ENCODE measurements at places on chromosomes 4 and X.

GRCh38 chr4:145722561-145722960 is 42.6 kb downstream of the C4orf51 start:
- DNase-seq = peak; percentile 22

DNA sequence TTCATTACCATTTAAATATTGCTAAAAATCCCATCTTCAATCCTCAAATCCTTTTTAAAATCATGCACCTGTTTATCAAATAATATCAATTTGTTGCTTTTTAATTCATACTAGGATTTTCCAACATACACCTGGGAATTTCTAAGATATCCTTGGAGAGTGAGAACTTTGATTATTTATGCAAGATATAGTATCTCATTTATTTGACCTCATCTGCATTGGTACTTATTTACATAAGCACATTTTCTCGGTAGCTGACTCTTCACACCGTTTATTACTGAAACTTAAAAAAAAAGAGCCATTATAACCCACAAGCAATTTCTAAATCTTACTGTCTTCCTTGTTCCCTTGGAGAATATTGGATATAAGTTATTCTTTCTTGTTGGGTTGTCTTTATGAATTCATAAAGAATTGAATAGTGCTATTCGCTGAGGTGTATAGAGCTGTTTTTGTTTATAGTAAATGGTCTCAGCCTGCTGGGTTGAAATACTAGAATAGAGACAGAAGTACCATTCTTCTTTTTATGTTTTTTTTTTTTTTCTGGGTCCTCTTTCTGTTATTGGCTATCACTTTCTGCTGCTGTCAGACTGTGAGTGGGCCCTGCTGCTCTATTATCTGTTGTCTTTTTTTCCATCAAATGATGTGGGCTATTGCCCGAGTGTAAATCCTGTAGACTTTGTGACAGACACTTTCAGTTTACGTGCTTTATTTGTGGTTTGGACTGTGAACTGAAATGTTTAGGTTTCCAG is 2.9 kb downstream of the UGT8 start:
- no peak for DNase-seq

- peak; percentile 15 for DNase-seq
Measured at GRCh38 chrX:132488819-132489577, at the start of gene MBNL3. MBNL3 (minus strand) TSS chrX:132489038; CDS start chrX:132439611, 49,427 bp downstream.

DNA sequence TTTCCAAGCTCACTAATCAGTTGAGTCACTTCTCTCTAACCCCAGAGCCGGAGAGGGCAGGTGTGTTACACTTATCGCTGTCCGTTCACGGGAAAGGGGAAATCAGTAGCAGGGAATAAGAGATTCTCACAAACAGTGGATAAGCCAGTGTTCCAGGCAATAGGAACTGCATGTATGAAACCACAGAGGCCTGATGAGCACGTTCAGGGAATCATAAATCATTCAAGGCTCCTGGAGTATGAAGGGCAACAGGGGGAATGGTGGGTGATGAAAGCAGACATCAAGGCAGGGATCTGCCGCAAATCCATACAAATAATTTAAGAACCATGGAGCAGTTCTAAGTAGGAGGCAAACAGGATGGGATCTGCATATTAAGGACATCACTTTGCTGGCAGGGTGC is 59.1 kb upstream of the ADGRG2 start:
- no peak for DNase-seq

DNA sequence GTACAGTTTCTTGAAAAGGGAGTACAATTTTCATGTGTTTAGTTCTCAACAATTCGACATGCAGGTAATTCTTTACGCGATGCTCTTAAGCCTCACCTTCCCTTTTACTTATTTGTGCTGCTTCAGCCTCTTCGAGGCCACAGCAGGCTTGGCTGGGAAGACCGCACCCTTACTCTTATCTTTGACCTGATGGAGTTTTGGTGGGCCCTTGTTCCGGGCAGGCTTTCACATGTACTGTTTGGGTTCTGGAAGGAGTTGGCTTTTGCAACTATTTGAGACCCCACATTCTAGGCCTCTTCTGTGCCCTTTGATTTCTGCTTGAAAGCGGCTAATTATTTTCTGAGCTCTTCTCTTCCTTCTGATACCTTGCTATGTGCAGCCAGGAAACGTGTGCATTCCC is 60.2 kb downstream of the FAM193A start:
- no peak for DNase-seq

DNA sequence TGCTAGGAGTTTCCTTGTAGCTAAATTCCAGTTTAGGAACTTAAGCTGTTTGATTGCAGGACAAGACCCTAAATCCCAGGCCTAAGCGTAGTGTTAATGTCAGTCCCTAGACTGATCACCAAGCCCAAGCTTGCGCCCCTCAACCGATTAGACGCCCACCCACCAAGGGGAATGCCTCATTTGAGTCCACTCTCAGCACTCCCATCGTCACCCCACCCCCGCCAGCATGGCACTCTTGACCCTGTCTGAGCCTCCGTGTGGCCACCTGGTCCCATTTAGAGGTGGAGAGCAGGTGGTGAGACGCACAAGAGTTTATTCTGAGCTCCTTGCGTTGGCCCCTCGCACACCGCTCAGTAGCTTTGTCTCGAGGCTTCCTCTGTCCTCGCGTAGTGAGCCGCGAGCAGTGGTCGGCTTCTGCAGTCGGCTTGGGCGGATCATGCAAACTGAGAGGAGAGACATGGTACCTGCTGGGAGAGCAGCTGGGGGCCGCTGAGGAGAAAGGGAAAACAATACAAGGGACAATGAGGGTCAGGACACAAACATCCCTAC is 48.5 kb upstream of the ZNF157 start:
- no peak for DNase-seq

- no peak for DNase-seq
Measured at GRCh38 chrX:22486296-22486695, 213.6 kb downstream of the CBLL2 start.

Data from cerebellar cortex (tissue), 1 donor.